Right renal cortex interstitium (tissue), 3 donors: ENCODE measurements at places on chromosomes 16 and 17.

DNA sequence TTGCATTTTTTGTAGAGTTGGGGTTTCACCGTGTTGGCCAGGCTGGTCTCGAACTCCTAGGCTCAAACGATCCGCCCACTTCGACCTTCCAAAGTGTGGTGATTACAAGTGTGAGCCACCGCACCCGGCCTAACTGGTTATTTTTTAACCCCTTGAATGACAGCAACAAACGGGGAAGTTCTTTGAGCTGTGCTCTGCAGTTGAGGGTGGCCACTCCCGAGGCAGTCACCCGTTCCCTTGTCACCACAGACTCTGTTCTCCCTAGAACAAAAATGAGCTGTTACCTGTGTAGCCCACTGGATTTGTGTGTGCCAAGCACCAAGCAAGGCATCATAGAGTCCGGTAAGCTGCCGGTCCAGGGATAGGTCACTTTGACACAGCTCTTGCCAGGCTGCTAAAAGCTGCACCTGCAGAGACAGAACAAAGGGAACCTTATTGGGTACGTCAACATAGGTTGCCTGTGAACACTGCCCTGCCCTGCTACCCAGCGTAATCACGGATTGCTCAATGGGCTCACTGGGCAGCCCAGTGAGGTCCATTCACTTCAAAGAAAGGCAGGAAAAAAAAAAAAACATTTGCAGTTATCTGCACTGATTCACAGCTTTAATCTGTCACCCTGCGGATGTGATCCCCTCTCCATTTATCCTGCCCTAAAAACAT lies 19.6 kb downstream of the COG7 start:
- DNase-seq: no peak

GRCh38 chr16:9929836-9930235 lies 252.4 kb downstream of the GRIN2A start:
- DNase-seq: no peak

- DNase-seq: no peak
Measured at GRCh38 chr16:53745753-53746266, 41.9 kb downstream of the FTO start.

- DNase-seq: no peak
Measured at GRCh38 chr16:48231727-48232492, 12.2 kb upstream of the LONP2 start.

DNA sequence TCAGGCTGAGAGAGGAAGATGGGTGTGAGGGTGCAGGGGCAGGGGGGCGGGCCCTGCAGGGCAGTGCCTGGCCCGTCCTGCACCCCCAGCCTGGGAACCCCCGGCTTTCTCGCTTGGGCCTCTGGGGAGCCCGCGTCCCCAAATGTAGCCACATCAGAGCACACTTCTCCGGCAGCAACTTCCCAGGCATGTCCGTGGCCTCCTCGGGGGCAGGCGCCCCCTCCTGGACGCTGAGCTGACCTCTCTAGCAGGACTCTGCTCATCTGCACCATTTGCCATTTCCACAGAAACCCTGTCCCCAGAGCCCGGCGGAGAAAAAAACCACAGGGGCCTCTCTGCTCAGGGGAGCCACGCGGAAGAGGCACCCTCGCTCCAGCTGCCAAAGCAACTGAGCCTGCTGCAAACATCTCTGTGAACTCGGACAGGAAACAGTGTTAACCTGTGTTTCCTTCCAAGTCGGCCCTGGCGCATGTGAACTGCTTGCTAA lies 63.4 kb downstream of the KLHDC4 start:
- DNase-seq: no peak

- no peak for DNase-seq
Measured at GRCh38 chr16:67287960-67288359, 8.6 kb downstream of the PLEKHG4 start.

GRCh38 chr17:15490634-15491261 lies 23.3 kb upstream of the CDRT4 start:
- no peak for DNase-seq

GRCh38 chr16:88076211-88076931 lies 125.1 kb downstream of the BANP start:
- no peak for DNase-seq

DNA sequence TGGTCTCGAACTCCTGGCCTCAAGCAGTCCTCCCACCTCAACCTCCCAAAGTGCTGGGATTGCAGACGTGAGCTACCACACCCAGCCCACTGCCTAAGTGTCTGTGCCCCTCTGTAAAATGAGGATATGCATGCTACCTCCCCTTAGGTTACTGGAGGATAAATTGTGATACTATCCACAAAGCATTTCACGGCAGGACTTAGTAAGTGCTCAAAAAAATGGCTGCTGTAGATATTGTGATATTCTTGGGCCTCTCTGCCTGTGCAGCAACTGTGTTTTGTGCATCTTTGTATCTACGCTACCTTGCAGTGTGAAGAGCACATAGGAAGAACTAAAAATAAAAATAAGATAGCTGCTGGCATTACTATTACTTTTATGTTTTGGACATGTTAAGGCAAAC lies 1.9 kb upstream of the CASKIN1 start:
- no peak for DNase-seq
